Esophagus muscularis mucosa (tissue), 4 donors: ENCODE measurements at places on chromosomes 11 and 22.

- no peak for DNase-seq
Measured at GRCh38 chr11:88555018-88555828, 217.7 kb upstream of the CTSC start.

GRCh38 chr11:10485646-10486045 lies 30.6 kb downstream of the AMPD3 start:
- no peak for DNase-seq

DNA sequence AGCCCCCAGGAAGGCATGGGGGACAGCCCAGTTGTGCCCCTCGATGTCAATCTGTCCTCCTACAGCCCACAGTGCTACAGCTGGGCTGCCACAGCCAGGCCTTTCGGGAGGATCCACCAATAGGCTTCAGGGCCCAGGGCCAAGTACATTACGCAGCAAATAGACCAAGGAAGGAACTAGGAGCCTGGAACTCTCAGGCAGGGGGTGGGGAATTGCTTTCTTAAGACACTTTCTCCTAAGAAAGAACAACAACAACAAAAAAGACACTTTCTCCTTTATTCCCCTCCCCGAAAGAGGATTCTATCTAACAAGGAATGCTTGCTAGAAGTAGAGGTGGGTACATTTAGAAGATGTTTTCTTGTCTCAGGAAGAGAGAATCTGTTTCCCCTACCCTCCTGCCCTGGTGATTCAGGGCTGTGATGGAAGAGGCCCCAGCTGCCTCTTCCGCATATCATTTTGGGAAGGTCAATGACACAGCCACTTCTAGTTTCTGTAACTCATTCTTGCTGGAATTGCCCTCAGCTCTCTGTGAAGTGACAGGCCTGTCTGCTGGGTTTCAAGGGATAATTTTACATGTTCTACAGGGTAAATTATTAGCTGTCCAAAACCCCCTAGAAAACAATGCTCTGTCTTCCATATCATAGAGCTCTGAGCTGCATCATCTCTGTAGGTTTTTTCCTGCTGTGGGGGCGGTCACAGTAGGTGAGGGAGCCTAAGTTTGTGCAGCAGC lies 6.0 kb upstream of the MALAT1 start:
- DNase-seq: no peak

- DNase-seq: no peak
Measured at GRCh38 chr22:19714312-19715187, at the start of gene SEPTIN5. TSS of gene SEPTIN5 (plus strand) at chr22:19714503. CDS start at chr22:19714589, 86 bp downstream.

DNA sequence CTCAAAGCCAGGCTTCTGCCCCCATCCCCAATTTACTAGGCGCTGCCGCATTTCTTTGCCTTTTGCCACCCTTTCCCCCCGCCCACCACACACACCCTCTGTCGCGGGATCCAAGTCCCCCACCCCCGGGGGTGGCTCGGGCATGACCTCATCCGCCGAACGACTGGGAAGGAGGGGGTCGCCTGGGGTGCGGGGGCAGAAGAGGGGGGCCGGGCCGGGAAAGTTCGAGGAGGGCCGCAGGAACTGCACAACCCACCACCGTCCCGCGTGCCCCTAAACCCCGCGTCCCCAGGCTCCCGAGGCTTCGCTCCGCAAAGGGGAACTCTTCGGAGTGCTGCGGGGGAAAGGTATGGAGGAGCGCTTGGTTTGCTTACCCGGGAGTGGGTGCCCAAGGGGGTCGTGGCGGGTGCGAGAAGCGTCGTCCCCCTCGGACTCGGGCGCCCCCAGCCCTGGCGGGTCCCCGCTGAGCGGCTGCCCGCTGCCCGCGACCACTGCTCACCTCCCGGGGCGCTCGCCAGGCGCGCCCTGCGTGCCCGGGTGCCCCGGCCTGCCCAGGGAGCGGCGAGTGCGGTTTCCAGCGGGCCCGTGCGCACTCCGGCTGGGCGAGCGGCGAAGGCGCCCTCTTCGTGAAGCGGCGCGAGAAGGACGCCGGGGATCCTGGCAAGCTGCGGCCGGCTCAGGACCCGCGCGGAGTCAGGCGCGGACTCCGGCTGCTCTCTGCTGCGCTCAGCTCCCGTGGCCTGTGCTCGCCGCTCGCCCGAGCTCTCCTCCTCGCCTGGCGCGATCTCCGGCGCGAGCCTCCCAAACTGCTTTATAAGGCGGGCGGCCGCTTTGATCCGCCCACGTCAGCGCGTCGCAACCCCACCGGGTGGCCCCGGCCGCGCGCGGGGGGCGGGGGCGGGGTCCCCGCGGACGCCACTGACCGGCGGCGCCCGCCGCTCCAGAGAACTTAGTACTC lies 4.0 kb upstream of the WNT11 start:
- DNase-seq: no peak

- DNase-seq: no peak
Measured at GRCh38 chr11:69442012-69442806, 39.3 kb upstream of the LINC01488 start.

DNA sequence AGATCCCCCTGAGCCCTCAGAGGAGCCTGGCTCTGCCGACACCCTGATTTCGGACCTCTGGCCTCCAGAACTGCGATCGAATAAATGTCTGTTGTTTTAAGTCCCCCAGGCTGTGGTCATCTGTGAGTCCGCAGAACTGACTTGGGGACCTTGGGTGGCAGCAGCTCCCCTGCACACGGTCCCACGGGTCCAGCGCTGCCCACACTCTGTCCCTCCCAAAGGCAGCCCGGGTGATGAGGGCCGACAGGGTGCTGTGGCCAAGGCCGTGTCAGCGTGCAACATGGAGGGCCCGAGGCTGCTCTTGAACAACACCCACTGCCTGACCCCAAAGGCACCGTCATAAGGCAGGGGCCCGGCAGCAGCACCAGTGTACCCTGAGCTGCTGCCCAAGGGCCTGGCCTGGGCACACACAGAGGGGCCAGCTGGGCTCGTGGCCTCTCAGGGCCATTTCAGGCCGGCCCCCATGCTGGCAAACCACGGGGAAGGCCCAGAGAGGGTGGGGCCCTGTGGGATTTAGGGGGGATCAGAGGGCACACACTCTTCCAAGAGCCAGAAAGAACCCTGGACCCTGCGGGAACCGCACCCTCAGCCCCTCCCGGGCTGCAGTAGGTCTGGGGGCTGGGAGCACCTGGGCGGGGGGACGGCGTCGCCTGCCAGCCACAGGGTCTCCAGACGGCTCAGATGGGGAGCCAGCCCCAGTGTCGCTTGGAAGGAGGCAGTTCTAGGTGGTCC lies 77.1 kb upstream of the PRR5 start:
- DNase-seq: no peak

DNA sequence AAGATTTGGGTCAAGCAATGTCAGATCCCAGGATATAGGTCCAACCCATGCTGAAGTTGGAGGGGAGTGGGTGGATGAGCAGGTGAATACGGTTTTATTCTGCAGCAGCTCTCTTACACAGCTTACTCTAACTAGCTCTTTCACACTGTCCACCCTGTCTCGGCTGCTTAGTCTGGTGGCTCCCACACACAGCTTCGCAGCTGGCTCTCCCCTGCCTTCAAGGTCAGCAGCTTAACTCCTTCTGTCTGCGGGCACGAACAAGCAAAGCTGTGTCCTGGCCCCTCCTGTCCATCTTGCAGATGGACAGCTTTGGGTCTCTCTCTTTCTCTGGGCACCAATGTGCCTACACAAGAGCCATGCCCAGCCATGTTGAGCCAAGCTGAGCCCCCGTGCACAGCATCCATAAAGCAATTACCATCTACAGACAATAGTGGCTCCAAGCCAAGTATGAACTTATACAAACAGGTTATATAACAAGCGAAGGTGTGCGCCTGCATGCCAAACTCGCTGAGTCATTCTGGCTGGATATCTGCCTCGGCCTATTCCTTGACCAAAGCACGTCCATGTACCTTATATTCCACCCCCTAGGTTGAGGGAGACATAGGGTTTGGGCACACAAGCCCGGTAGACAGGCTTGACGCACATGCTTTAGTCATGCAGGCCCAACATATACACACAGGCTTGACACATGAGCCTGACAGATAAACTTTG lies 1307.8 kb upstream of the RAG2 start:
- no peak for DNase-seq

GRCh38 chr22:27677905-27678458 lies 123.6 kb downstream of the MN1 start:
- DNase-seq: no peak

- DNase-seq: no peak
Measured at GRCh38 chr11:121295246-121296029, 2.9 kb downstream of the SC5D start.

GRCh38 chr11:68308068-68308467 lies 4.3 kb upstream of the LRP5 start:
- DNase-seq: no peak

- peak; percentile 74 for DNase-seq
Measured at GRCh38 chr22:47787501-47788227, 1025.2 kb downstream of the TBC1D22A start.

GRCh38 chr11:119722281-119722794 lies 6.7 kb downstream of the NECTIN1 start:
- no peak for DNase-seq
